Globus pallidus (tissue), 1 donor: ENCODE measurements at places on chromosomes 7 and 10.

DNA sequence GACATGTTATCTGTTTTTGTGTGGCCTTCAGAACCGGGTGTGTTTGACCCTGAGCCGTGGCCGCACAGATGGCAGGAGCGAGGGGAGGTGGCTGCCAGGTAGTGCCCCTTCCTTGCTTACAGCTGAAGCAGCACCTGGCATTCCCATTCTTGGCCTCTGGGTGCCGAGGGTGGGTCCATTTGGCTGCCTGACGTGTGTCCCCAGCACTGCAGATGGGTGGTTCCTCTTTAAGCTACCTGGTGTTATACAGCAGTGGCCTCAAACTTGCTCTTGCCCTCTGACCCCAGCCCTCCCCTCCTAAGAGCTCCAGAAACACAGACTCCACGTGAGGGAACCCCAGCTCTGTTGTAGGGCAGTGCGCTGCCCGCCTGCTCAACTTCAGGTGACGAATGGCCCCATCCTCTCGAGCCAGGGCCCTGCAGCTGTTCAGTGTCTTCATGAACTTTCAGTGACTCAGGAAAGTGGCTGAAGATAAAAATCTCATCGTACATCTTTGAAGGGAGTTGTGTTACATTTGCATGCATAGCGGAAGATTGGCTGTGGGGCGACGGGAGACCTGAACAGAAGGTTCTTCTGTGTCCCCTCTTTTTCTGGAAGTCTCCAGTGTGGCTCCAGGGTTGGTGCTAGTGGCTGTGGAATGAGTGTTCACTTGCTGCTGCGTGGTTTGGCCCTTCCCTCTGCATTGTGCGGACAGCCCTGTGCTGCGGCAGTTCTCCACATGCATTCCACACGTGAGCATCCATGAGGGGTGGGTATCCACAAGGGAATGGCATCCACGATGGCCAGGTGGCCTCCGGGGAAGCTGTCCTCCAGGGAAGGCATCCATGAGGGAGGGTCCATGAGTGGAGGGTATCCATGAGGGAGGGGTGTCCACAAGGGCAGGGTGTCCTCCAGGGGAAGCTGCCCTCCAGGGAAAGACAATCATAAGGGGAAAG, 91.6 kb downstream of the INPP5A start:
- DNase-seq = no peak

DNA sequence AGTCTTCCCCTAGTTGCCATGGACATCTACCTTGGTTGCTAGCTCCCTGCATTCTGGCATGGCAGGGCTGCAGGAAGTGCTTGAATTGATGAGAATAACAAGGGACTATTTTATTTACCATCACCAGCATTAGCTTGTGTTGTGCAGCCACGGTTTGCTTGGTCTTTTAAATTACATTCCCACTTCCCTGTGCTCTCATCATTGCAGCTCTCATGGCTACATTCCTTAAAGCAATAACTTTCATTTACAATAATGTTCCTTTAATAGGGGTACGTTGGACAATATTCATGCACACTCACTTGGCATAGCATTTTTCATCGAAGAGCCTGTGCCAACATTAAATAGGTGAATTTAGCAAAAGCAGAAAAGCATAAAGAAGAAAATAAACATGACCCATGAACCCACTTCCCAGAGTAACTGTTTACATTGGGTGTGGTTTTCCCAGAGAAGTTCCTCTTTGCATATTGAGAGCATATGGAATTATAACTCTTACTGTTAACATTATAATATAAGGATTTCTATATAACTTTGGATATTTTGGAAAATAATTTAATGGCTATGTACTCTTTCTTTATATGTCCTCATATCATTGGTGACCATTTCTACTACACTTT, 113.2 kb upstream of the VWC2 start:
- DNase-seq = no peak

- DNase-seq = no peak
Measured at GRCh38 chr7:32161708-32162107, 91.5 kb upstream of the PDE1C start.

DNA sequence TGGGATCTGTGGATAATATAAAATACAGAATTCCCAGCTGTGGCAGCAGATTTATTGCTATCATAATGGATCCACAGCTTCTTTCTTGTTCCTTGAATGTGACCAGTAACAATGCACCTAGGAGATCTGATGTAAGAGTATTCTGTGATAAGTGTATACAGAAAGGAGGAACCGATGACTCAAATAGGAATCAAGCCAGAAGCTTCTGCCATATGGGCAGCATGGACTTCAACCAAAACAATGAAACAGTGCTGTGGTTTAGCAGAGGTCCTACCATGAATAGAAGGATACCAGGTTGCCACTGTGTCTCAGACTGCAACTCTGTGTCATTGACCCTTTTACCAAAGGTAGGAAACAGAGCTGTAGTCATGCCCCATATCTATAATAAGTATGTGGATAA, 81.8 kb downstream of the PTPRZ1 start:
- no peak for DNase-seq

DNA sequence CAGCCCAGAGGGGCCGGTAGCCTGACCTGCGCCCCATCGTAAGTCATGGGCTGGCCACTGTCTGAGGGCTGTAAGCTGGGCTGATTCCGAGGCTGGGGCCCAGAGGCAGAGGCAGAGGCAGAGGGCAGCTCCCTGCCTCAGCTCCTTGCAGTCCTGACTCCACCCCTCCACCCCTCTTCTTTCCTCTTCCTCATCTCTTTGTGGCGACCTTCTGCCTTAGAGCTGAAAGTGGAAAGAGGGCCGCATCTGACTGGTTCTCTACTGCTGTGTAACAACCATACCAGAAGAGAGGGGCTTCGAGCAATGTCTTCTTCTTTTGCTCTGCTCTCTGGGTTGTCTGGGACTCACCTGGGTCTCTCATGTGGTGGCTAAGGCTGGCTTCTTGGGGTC, 179.1 kb downstream of the RPS24 start:
- no peak for DNase-seq

GRCh38 chr7:137936509-137937201, 65.2 kb downstream of the CREB3L2 start:
- no peak for DNase-seq

DNA sequence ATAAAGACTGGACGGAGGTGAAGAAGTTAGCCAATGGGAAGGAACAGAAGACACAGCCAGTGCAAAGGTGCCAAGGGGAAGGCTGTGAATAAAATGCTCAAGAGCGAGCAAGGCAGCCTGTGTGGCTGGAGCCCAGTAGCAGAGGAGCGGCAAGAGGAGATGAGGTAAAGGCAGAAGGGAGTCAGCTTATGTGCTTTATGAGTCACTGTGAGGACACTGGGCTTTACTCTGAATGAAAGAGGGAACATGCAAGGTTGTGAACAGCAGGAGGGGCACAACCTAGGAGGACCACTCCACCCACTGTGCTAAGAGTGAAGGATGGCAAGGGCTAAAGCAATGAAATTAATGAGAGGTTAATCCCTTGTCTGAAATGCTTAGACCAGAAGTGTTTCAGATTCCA, 129.0 kb upstream of the ODAD2 start:
- no peak for DNase-seq

DNA sequence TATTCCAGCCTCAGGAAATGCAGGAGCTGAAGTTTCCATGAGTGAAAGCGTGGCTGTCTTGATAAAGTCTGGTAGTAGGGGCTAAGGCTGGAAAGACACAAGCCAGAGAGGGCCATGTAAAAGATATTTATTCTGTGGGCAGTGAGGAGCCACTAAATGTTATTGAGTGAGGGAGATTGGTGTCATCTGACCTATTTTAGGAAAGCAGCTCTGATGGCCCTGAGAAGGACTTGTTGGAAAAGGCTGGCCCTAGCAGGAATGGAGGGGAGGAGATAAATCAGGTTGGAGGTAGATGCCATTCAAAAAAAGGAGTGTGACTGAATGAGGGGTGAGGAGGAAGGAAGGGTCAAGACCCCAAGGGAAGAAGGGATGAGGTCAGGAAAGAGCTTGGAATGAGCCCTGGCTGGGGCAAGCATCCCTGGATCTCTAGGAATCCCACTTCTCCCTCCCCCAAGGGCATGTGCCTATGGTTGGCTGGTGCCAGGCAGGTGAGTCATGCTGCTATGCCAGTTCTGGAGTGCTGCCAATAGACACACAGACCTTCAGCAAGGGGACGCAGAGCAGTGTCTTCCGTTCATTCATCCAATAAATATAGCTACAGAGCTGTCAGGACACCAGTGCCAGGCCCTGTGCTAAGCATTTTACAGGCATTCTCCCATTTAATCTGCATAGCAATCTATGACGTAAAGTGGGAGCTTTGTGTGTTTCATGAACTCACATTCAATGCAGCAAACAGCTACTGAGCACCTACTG, 2.0 kb downstream of the ANKRD2 start:
- no peak for DNase-seq

- DNase-seq = no peak
Measured at GRCh38 chr10:71382757-71383156, 14.0 kb upstream of the CDH23 start.

DNA sequence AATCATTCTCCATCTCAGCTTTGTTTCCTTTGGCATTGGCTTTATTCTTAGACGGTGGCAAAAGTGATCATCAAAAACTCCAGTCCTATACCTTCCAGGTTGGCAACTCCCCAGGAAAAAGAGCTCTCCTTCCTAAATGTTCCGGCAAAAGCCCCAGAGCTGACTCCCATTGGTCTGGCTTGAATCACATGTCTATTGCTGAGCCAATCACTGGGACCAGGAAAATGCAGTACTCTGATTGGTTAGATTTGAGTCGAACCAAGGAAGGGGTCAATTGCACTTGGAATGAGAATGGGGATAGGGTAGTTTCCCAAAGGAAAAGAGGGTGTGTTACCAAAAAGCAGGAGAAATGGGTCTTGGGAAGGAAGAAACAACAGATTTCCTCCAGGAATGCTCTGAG, 22.3 kb downstream of the LEP start:
- DNase-seq = no peak

DNA sequence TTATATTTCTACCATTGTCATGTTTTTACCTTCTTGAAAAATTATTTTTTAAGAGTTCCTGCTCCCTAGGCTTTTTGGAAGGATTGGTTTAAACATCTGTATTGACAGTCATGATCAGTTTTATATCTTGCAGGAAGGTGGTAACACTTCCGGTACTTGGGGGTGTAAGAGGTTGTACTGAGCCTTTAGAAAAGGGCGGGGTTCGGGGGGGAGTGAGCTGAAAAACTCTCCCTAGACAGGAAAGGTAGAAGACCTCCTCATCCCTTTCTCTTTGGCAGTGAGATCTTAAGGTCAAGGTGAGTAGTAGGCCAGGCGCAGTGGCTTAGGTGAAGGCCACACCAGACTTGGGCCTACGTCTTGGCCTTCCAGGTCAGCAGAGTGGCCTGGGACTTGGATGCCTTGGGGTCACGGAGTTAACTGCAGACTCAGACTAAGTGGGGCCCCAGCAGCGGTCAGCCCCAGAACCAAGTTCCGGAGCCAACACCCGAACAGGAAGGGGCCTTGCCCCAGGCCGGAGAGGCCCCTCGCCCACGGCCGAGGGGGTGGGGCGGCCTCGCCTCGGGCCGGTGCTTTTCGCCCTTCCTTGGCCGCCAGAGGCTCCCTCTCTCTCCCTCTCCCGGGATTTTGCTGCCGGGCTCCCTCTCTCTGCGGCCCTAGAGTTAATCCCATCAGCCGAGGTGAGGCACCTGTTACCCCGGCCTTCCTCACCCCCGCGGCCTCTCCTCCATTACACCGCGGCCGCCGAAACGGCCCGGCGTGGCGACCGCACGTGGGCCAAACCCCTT, at the start of gene PPP1R9A:
PPP1R9A (plus strand) TSS at position 569 of the 785 bp plus-strand sequence. CDS start 2,520 bp downstream, outside the sequence.
- peak; percentile 66 for DNase-seq

- DNase-seq = no peak
Measured at GRCh38 chr7:119802147-119802546, 470.8 kb upstream of the KCND2 start.

GRCh38 chr10:35606430-35606829, 1.3 kb downstream of the GJD4 start:
- DNase-seq = no peak

DNA sequence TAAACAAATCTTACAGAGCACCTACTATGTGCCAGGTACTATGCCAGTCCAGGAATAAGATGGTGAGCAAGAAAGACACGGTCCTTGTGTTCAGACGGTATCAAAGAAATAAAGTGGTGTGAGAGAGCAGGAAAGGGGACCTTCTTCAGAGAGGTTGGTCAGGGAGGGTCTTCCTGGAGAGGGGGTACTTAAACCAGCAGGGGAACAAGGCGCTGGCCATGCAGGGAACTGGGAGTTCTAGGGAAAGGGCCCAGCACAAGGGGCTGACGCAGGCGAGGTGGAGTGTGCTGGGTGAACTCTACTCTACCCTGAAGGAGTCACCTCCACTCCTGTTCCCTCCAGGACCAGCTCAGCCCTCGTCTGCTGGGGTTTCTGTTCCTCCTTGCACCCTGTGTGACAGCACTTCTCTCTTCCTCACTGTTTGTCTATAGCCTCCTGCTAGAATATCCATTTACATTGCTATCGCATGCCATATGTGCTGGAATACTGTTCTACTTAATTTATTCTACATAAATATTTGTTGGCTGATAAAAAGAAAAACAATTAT, 73.5 kb downstream of the AOAH start:
- no peak for DNase-seq

- DNase-seq = no peak
Measured at GRCh38 chr7:108463613-108464012, 7.4 kb upstream of the NRCAM start.

DNA sequence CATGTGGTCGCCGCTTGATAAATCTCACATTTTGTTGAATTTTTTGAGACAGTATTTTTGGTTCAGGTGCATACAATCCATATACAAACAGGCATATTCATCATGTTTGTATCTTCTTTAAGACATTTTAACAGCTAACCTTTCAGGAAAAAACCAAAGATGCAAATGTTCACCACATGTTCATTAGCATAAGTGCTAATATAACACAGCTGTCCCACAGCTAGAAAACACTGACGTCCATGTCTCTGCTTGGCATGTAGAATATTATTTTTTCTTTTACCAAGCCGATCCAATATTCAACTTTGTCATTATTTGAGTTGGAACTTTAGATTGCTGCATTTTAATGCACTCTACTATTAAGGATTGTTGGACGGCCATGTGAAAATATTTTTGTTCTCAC, 31.2 kb downstream of the BMPER start:
- no peak for DNase-seq

- no peak for DNase-seq
Measured at GRCh38 chr10:3935141-3935540, 150.1 kb upstream of the KLF6 start.

- no peak for DNase-seq
Measured at GRCh38 chr7:17554341-17555015, 256.0 kb downstream of the AHR start.

DNA sequence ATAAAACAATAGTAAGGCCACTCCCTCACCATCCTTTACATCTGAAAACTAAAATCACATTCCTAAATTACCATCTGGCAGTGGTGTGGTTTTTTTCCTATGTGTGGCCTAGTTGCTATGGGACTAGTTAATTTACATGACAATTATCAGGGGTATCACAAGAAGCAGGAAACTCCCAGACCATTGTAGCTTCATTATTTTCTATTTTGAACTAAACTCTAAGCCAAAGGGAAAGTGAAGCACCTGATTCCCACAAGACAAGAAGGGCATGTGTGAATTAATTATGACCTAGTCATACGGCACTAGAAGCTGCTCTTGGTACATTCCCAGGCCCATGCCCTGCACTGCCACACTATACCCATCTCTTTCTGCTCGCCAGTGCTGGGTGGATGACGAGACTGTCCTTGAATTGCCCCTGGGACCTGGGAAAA, 103.4 kb downstream of the ATXN7L1 start:
- DNase-seq = no peak
